Heart left ventricle (tissue), 16 donors: ENCODE measurements at places on chromosomes 13 and 19. TPM values are rescaled to one million over a fixed set of nuclear protein-coding genes. Genes with fewer than 3 reads are reported as not detected.

GRCh38 chr13:112753833-112754232 is 64.0 kb downstream of the ATP11A start:
- no peak for DNase-seq
- no peak overlapping the region for H3K4me3 ChIP-seq
- no peaks in the 10 kb centered on the region for H3K4me1 ChIP-seq
- no peak overlapping the region for H3K27ac ChIP-seq
- no peaks in the 10 kb centered on the region for H3K27me3 ChIP-seq

The ZNF888 gene
- total RNA-seq = 3.2 TPM

The IFNL1 gene
- total RNA-seq = not detected

- no peaks in the 10 kb centered on the region for H3K4me1 ChIP-seq
- DNase-seq = no peak
- H3K4me3 ChIP-seq = no peak overlapping the region
- H3K27me3 ChIP-seq = no peaks in the 10 kb centered on the region
- peaks cover 91% of the 10 kb centered on the region for H3K36me3 ChIP-seq
- no peak overlapping the region for H3K27ac ChIP-seq
These were observed 27.1 kb downstream of the SUGP2 start for GRCh38 chr19:19006213-19006612.

- no peak for DNase-seq
- no peak overlapping the region for H3K27ac ChIP-seq
- H3K27me3 ChIP-seq = no peaks in the 10 kb centered on the region
- no peaks in the 10 kb centered on the region for H3K36me3 ChIP-seq
- no peak overlapping the region for H3K4me3 ChIP-seq
These were observed 41.9 kb upstream of the POSTN start for GRCh38 chr13:37640499-37640898.

DNA sequence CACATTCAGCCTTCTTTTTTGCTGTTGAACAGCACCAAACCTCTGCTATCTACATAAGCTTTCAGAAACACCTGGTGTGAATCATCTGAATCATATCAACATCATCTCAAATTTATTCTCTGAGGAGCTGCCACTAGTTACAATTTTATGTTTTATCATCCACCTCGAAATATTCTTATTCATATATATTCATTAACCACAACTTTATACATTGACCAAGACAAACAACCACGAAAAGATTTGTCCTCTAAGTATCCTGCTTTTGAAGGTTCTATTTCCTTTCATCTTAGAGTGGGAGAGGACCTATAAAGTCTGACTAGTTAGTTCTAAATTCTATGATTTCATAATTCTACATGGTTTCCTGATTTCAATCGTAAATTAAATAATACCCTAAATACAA is 18.9 kb downstream of the ESD start:
- DNase-seq = no peak
- no peaks in the 10 kb centered on the region for H3K27me3 ChIP-seq
- no peaks in the 10 kb centered on the region for H3K4me1 ChIP-seq
- no peak overlapping the region for H3K27ac ChIP-seq

- peaks cover 4% of the 10 kb centered on the region for H3K4me1 ChIP-seq
- no peaks in the 10 kb centered on the region for H3K27me3 ChIP-seq
- peaks cover 6% of the 10 kb centered on the region for H3K36me3 ChIP-seq
- H3K27ac ChIP-seq = no peak overlapping the region
These were observed 5.1 kb downstream of the IGFLR1 start for GRCh38 chr19:35736913-35737886.

The TMEM190 gene
- total RNA-seq = not detected

DNA sequence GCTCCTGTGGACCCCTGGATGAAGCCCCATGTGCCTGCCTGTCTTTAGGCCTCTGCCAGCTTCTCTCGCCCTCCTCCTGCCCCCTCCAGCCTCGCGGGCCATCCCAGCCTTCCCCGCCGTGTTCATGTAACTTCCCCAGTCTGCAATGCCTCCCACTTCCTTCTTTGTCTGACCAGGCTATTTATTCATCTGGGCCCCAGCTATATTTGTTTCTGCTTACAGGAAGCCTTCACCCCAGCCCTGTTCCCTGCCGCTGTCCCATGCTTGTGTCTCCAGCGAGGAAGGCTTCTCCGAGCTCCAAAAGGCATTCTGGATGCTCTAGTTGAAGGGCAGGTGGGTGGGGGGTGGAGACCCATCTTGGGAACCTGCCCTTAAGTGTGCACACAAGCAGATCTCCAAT is 7.9 kb upstream of the C3 start:
- H3K36me3 ChIP-seq = no peaks in the 10 kb centered on the region
- DNase-seq = no peak
- H3K27me3 ChIP-seq = no peaks in the 10 kb centered on the region
- H3K27ac ChIP-seq = no peak overlapping the region

GRCh38 chr13:62113179-62113578 is 697.5 kb upstream of the PCDH20 start:
- no peaks in the 10 kb centered on the region for H3K36me3 ChIP-seq
- no peak overlapping the region for H3K27ac ChIP-seq
- no peaks in the 10 kb centered on the region for H3K27me3 ChIP-seq
- no peak for DNase-seq
- no peak overlapping the region for H3K4me3 ChIP-seq

The CEACAM21 gene
- total RNA-seq = 5.7 TPM
